Thoracic aorta (tissue), 2 donors: ENCODE measurements at places on chromosomes 16 and 17.

DNA sequence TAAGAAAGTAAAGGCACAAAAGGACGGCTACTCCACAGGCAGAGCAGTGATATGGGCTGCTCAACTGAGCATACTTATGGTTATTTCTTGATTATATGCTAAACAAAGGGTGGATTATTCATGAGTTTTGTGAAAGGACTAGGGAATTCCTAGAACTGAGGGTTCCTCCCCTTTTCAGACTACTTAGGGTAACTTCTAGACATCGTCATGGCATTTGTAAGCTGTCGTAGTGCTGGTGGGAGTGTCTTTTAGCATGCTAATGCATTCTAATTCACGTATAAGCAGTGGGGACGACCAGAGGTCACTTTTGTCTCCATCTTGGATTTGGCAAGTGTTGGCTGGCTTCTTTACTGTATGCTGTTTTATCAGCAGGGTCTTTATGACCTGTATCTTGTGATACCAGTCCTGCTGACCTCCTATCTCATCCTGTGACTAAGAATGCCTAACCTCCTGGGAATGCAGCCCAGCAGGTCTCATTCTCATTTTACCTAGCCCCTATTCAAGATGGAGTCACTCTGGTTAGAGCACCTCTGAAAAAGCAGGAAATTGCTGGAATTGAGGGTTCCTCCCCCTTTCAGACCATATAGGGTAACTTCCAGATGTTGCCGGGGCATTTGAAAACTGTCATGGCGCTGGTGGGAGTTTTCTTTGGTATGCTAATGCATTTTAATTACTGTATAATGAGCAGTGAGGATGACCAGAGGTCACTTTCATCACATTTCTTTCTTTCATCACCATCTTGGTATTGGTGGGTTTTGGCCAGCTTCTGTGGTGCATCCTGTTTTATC is 388.5 kb downstream of the XYLT1 start:
- no peak for DNase-seq

DNA sequence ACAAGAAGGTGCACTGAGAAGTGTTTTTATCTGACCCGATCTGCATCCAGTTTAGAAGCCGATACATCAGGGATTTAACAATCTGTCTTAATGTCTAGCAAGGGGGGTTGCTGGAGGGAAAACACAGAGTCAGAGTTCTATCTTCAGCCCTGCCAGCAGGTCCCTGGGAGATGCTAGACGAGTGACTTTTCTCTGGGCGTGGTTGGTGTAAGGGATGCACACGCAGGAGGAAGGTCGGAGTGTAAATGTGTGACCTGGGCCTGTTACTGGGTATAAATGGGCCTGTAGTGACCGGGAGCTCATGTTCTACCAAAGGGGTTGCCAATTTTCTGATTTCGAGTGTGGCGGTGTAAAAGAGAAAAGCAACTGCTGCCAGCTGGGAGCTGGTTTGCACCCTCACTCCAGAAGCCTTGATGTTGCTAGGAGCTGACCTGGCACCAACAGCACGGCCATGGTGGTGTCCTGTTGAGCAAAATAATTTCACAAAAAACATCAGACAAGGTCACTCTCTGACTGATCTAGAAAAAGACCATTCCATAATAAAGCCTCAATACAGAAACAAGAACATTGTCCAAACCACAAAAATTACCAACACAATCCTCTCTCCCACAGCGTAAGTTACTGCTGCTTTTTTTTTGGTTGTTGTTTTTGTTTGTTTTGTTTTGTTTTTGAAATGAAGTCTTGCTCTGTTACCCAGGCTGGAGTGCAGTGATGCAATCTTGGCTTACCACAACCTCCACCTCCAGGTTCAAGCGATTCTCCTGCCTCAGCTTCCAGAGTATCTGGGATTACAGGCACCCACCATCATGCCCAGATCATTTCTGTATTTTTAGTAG is 1.3 kb upstream of the KCTD13 start:
- DNase-seq = no peak

GRCh38 chr17:76499267-76499667 is 2.0 kb downstream of the RHBDF2 start:
- no peak for DNase-seq

DNA sequence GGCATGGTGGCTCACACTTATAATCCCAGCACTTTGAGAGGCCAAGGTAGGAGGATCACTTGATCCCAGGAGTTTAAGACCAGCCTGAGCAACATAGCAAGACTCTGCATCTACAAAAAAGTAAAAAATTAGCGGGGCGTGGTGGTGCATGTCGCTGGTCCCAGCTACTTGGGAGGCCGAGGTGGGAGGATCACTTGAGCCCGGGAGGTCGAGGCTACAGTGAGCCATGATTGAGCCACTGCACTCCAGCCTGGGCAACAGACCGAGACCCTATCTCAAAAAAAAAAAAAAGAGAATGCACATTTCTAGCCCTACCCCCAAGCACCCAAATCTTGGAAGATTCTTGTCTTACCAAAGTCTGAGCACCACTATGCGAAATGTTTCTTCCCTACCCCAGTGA is 15.6 kb upstream of the RHOT1 start:
- DNase-seq = no peak

DNA sequence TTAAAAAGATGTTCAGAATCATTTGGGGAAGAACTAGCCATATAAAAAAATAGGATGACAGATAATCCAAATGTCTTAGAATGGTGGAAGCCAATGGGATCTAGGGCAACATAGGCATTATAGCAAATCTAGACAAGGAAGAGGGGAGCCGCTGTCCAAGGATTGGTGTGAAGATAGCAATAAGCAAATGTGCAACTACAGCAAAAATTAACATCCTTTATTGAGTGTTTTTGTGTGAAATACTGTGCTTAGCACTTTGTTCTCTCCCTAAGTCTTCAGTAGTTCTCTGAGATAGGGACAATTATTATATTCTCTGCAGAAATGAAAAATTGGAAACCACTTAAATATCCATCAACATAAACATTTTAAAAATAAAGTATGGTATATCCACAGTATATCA is 177.0 kb downstream of the PHKB start:
- DNase-seq = no peak
